H9 (cell line): ENCODE measurements at places on chromosomes 6 and 20.
A peak's percentile ranks its signal among the peaks of the same experiment; 100 is the strongest.

DNA sequence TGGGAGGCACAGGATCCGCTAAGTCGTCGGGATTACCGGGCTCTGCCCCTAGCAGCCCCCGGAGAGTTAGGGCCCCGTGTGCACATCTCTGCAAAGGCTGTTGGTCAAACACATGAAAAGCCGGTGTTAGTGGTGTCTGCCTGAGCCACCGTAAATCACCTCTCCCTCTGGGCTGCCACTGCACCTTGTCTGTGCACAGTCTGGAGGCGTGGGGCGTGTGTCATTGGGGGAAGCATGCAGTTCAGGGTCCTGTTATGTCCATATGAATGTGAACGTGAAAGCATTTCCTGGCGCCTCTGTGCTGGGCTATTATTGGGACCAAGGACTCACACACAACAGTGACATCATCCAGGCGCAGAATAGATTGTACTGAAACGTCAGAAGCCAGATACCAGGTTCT, 305.6 kb downstream of the NRN1 start:
- no peak for DNase-seq

DNA sequence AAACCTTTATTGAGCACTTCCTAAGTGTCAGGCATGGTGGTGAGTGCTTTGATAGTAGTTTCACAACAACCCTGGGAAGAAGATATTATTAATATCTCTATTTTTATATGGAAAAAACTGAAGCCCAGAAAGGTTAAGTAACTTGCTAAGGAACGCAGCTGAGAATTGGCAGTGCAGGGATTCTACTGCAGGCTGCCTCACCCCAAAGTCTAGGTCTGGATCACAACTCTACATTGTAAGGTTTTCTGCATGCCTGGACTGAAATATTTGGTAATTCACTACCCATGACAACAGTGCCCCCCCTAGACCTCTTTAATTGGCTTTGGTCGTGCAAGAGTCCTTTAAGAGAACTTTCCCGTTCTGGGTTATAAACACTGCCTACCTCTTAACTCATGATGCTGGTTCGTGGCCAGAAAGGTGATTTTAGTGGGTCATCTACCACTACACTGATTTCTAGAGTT, 67.1 kb upstream of the KCNQ5 start:
- no peak for DNase-seq

DNA sequence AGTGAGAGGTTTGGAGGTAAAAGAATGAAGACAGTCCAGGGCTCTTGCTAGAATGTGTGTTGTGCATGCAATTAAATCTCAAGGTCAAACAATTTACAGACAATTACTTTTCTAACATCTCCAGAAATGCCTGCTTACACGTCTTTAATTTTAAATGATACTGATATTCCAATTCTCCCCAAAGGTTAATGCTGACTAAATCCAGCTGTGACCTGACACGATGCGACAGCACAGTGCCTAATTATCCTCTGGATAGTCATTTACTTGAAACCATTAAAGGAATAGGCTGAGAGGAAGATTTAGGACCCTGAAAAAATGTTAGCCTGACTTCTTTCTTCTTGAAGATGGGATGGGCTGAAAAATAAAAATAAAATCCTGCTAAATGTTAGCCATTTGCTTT, 178.2 kb upstream of the MMS22L start:
- DNase-seq = no peak

GRCh38 chr20:43993560-43993959, 78.9 kb downstream of the TOX2 start:
- DNase-seq = no peak

GRCh38 chr6:152973916-152974315, 8.9 kb downstream of the FBXO5 start:
- DNase-seq = no peak

DNA sequence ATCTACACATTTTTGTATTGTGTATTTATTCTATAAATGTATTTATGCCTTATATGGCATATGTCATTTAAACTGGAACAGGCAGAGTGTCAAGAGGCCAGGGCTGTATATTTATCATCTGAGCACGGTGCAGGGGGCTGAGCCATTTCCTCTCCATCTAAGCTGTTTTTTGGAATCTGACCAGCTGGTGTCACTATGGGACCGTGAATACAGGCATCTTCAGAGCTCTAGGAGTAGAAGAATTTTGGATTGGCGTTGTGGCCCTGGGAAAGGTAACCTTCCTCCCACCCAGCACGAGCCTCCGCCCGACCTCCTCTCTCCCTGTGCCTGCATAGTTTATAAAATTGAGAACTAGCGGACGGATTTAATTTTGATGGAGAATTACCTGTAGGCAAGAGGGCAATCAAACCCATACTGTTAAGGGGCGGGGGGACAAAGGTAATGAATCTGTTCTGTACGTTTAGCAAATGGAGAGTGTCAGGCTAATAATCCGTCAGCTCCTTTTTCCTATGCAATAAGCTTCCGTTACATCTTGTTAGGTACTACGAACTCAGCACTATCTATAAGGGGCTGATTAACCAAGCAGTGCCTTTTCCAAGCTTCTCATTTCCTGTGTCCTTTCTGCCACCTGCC, 29.0 kb upstream of the EEF1E1 start:
- peak; percentile 71 for DNase-seq

DNA sequence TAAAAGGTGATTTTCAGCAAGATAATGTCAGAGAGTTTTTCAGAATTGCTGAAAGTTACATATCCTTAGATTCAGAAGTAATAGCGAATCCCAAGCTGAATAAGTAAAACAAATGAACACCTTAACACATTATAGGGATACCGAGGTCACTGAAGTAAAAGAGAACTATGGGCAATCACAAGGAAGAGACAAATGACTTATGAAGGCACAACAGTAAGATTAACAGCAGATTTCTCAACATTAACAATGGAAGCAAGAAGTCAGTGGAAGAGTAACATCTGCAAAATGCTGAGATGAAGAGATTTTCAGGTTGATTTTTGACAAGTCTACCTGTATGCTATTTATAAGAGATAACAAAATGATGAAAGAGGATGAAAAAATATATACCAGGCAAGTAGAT, 86.1 kb upstream of the EZR start:
- no peak for DNase-seq

- no peak for DNase-seq
These were observed 32.5 kb downstream of the PREP start for GRCh38 chr6:105370351-105370750.

- no peak for DNase-seq
These were observed 19.5 kb downstream of the KIZ start for GRCh38 chr20:21145424-21145823.

GRCh38 chr6:8627085-8627861, 191.9 kb upstream of the SLC35B3 start:
- DNase-seq = no peak

GRCh38 chr6:100121854-100122609, 128.0 kb upstream of the MCHR2 start:
- DNase-seq = no peak

DNA sequence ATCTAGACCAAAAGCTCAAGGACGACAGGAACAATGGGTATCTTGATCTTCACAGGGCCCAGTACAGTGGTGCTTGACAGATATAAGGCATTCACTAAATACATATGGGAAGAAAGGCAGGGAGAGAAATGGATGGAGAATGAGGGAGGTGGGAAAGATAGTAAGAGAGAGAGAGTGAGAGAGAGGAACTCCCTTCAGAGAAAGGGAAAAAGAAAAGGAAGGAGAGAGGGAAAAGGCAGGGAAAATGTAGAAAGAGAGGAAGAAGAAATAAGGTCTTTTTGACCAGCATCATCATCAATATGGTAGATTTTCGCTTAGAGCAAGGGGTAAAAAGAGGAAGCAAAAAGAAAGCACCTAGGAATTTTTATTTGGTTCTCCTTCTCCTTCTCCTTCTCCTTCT, 760 bp upstream of the ANKRD66 start:
- DNase-seq = no peak

DNA sequence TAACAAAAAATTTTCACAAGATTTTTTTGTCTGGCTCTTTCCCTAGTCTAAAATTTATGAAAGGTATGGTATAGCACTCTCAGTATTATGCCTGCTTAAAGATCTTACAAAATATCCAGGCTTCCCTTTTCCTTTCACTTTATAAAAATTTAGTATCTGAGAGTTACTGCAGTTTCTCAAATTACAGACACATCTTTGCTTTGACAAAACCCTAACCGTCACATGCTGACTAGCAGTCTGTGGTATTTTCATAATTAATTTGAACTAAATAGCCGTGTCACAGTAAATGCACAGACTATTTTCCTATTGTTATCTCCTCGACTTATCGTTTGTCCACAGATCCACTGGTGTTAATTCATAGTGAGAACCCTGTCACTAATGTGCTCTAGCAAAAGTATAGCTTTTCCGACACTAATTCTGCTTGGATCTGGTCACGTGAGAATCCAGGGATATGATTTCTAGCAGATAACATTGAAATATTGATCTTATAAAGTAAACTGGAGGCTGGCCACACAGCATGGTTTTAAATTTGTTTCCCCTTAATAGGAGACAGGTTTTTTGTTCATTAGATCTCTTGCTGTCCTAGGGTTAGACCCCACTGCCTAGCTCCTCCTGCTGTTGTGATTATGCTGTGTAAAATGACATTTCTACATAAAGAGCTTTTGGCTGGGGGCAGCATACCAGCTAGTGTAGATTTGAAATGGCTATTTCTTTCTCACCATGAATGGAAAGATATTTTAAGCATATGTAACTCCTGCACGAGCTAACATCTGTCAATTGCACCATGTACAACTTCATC, 340.6 kb upstream of the SASH1 start:
- no peak for DNase-seq

- no peak for DNase-seq
These were observed 75.1 kb downstream of the CARMIL1 start for GRCh38 chr6:25354078-25354932.

- peak; percentile 63 for DNase-seq
These were observed 521 bp upstream of the LKAAEAR1 start for GRCh38 chr20:64084685-64085152.

DNA sequence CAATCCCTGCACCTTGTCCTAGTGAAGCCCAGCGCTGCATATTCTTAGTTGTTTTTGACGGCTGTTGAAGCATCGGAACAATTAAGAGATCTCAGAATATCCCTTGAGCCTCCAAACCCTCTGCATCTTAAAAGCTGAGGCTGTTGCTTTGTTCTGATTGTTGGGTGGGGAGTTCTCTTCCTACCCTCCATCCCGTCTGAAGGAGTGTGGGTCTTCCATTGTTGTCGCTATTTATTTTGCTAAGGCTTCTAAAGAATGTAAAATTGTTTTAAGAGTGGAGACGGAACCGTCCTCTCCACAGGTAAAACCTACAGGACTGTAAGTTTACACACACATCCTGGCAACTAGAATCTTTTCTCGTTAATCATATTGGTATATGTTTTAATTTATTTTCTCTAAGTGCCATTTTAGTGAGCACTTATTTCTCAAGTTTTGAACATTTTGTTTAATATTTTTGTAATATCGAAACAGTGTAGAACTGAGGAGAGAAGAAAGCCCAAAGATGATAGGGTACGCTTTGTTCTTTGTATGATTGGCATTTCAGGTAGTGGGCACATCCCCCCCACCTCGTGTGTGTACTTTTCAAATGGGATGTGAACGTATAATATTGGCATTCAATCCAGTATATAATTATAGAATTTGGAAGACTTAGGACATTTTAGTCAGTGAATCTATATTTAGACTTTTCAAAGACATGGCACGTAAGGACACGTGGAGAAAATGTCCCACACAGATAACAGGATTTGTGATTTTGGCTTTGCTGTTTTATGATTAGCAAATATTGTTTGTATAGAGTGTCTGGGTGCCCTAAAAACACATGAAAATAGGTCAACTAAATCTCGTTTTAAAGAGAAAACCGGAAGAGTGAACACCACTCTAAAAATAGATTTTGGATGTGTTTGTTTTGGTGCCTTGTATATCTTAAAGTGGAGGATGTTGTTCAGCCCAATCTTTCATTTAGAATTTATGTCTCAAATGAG, 1.3 kb downstream of the RNF146 start:
- DNase-seq = no peak

- no peak for DNase-seq
These were observed 435.8 kb upstream of the JARID2 start for GRCh38 chr6:14810021-14810420.

GRCh38 chr20:20864351-20865096, 152.1 kb upstream of the RALGAPA2 start:
- no peak for DNase-seq

DNA sequence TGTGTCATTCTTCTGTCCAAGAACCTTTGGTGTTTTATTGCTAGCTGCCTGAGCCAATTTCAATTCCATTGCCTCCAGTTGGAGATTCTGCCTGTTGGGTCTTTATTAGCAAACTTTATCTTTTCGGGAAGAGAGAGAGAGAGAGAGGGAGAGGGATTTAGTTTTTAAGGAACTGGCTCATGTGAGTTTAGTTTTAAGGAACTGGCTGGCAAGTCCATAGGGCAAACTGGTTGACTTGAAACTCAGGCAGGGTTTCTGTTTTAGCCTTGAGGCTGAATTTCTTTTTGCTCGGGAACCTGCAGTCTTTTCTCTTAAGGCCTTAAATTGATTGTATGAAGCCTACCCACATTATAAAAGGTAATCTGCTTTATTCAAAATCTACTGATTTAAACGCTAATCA, 23.0 kb downstream of the BCKDHB start:
- no peak for DNase-seq

- peak; percentile 69 for DNase-seq
These were observed 920 bp upstream of the RNF5 start for GRCh38 chr6:32177183-32177787.

DNA sequence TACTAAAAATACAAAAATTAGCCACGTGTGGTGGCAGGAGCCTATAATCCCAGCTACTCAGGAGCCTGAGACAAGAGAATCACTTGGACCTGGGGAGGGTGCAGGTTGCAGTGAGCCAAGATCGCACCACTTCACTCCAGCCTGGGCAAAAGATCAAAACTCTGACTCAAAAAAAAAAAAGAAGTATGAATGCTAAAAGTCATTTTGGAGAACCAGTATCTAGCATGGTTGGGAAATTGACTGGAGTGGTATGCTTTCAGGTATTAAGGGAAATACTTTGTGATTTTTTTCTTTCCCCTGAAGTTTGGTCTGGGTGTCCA, 30.1 kb downstream of the PCMT1 start:
- no peak for DNase-seq

DNA sequence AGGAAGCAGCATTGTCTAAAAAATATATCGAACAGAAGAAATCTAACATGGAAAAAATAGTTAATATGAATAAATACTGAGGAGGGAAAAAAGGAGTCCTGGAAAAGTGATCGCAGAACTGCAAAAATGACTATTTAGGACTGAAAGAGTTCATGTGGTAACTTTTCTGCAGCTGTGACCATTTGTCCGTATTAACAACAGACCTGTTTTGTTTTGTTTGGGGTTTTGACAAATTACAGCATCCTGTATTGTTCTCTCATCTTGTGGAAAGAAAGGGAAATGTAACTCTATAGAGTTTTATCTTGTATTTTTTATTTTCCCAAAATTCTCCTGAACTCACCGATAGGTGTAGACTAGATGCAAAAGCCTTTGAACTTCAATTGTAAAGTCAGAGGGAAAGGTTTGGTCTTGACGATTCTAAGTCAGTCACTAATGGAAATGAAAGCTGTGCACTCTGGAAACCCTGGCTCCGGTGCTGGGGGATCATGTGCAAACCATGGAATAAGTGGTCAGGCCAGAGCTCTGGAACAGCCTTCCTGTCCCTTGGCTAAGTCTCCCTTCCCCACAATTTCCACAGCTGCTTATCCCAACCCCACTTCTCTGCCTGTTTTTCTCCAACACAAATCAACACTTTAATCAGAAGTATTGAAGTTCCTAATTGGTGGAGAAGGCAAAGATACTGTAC, 51.2 kb upstream of the MARCKS start:
- DNase-seq = no peak
